ENCODE measurements at places on chromosomes 2 and 18. TPM values are rescaled to one million over a fixed set of nuclear protein-coding genes. Genes with fewer than 3 reads are reported as not detected.
A peak's percentile ranks its signal among the peaks of the same experiment; 100 is the strongest.

- no peaks in the 10 kb centered on the region for H3K4me1 ChIP-seq
- no peak overlapping the region for H3K27ac ChIP-seq
- no peaks in the 10 kb centered on the region for H3K27me3 ChIP-seq
- no peak overlapping the region for H3K4me3 ChIP-seq
- H3K36me3 ChIP-seq = no peaks in the 10 kb centered on the region
Observed at GRCh38 chr2:164882276-164882675, 40.7 kb upstream of the COBLL1 start.

- no peak overlapping the region for H3K4me3 ChIP-seq
- H3K4me1 ChIP-seq = no peaks in the 10 kb centered on the region
- peaks cover 1% of the 10 kb centered on the region for H3K27me3 ChIP-seq
- H3K27ac ChIP-seq = no peak overlapping the region
Observed at GRCh38 chr18:45503990-45504389, 111.3 kb upstream of the SLC14A2 start.

DNA sequence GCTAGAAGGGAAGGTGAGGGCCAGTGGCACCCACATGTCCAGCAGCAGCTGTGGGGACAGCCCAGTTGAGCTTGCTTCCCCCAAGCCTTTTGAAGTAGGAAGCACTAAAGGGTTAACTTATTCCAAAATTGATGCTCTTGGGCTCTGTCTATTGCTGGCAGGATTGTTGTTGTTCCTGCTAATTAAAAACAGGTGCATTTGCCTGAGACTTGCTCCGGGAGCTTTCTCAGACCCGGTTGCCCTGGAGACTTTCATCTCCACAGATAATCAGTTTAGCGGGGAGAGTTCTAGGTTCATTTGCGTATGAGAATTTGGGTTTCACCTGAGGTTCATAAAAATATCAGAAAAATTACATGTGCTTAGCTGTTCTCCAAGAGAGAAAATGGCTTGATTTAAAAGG lies 277.3 kb downstream of the LRATD1 start:
- no peaks in the 10 kb centered on the region for H3K4me1 ChIP-seq
- H3K27me3 ChIP-seq = no peaks in the 10 kb centered on the region
- DNase-seq = no peak
- H3K36me3 ChIP-seq = no peaks in the 10 kb centered on the region
- no peak overlapping the region for H3K27ac ChIP-seq
- no peak overlapping the region for H3K4me3 ChIP-seq

DNA sequence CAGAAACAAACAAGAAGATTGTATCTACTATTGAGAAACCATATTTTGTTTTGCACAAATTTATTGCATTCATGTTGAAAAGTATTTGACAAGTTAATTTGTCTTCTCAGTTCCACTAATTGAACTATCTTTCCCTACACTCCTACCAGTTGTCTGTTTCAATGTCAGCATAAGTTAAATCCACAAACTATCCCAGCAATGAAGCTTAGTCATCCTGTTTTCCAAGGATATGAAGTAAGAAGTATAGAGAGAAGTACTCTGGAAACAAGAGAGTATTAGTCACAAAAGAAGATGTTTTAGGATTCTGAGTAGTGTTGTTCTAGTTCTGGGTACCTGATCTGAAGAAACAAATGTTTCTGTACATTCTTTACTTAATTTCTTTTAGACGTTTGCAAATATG lies 261.6 kb upstream of the ZNF804A start:
- H3K4me3 ChIP-seq = no peak overlapping the region
- DNase-seq = no peak
- no peaks in the 10 kb centered on the region for H3K27me3 ChIP-seq
- no peaks in the 10 kb centered on the region for H3K4me1 ChIP-seq
- no peaks in the 10 kb centered on the region for H3K36me3 ChIP-seq

- H3K4me3 ChIP-seq = no peak overlapping the region
- H3K27ac ChIP-seq = no peak overlapping the region
- DNase-seq = no peak
- H3K27me3 ChIP-seq = no peaks in the 10 kb centered on the region
- no peaks in the 10 kb centered on the region for H3K36me3 ChIP-seq
Observed at GRCh38 chr2:129484999-129485897, 494.2 kb upstream of the RAB6C start.

DNA sequence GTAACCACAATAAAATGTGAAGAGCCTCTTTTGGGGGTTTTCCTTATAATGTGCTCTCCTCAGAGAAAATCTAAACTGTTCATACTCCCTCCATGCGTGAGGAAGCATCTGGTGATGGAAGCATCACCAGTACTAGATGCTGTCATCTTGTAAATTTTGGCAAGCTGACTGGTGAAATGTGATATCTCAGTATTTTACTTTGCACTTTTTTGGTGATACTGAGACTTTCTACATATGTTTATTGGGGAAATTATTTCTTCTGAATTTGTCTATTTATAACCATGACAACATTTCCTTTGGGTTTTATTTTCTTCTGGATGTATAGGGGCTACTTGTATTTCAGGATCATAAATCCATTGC lies 95.9 kb upstream of the DLGAP1 start:
- H3K27ac ChIP-seq = no peak overlapping the region
- H3K4me1 ChIP-seq = no peaks in the 10 kb centered on the region
- H3K27me3 ChIP-seq = no peaks in the 10 kb centered on the region
- no peak for DNase-seq
- H3K4me3 ChIP-seq = no peak overlapping the region

GRCh38 chr2:143674051-143674450 lies 544.8 kb downstream of the ARHGAP15 start:
- no peaks in the 10 kb centered on the region for H3K27me3 ChIP-seq
- H3K27ac ChIP-seq = no peak overlapping the region
- H3K4me1 ChIP-seq = no peaks in the 10 kb centered on the region
- no peak overlapping the region for H3K4me3 ChIP-seq

Gene SPC25
- 58.3 TPM for total RNA-seq

DNA sequence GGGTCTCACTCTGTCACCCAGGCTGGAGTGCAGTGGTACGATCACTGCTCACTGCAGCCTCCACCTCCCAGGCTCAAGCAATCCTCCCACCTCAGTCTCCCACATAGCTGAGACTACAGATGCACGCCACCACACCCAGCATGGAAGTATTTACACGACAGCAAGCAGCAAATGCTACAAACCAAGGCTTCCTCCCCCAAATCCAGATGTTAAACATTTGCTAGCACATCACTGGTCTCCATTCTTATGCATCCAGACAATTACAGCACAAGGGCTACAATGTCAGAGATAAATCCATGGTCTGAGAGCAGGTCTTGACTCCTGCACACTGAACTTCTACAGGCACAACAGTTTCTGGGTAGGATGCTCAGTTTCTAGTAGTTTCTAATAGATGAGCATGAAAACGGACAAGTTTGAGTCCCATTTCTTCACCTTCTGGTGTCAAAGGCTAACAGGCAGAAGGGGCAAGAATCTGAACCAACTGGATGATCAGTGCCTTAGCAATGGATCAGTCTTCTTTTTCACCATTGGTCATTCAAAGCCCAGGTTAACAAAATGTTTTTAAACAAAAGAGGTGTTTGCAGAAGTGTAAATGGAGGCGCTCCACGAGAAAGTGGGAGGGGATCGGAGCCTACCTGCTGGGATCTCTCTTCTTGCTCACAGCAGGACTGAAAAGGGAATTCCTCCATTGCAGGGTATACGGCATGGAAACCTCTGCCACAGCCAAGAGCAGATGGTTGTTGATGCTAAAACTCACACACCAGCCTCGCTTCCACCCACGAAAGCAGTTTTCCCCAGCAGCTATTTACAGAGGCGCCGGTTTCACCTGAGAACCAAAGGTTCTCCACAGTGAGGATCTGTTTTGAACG lies 135.0 kb upstream of the ARL4C start:
- no peaks in the 10 kb centered on the region for H3K4me1 ChIP-seq
- no peak overlapping the region for H3K4me3 ChIP-seq
- DNase-seq = no peak
- peaks cover 12% of the 10 kb centered on the region for H3K27me3 ChIP-seq

DNA sequence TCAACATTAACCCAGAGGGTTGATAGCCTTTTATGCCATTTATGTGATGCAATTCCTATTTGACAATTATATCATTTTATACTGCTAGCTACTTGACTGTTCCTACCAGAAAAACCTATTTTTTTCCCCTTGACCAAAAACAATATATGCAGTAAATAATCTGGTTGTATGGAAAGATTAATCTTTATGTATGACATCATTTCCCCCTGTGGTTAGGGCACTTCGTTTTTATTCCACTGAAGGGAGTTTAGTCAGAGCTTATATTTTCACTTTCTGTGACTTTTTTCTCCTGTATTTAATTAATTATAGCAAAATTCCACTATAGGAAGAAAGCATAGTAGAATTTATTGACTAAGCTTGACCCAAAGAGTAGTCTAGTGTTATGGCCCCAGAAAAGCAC lies 107.6 kb downstream of the HAUS1 start:
- peak overlapping the region; percentile 41 for H3K4me3 ChIP-seq
- peaks cover 35% of the 10 kb centered on the region for H3K36me3 ChIP-seq
- no peaks in the 10 kb centered on the region for H3K27me3 ChIP-seq

GRCh38 chr2:223053484-223054192 lies 1.6 kb downstream of the KCNE4 start:
- no peak overlapping the region for H3K4me3 ChIP-seq
- peaks cover 2% of the 10 kb centered on the region for H3K27me3 ChIP-seq
- no peaks in the 10 kb centered on the region for H3K4me1 ChIP-seq
- no peak overlapping the region for H3K27ac ChIP-seq

Gene AFF3
- total RNA-seq = 7.1 TPM

- no peak overlapping the region for H3K27ac ChIP-seq
- no peak for DNase-seq
- no peaks in the 10 kb centered on the region for H3K27me3 ChIP-seq
- no peaks in the 10 kb centered on the region for H3K4me1 ChIP-seq
- no peak overlapping the region for H3K4me3 ChIP-seq
- H3K36me3 ChIP-seq = no peaks in the 10 kb centered on the region
Observed at GRCh38 chr2:124704071-124704925, 679.2 kb downstream of the CNTNAP5 start.

- peaks cover 74% of the 10 kb centered on the region for H3K4me1 ChIP-seq
- peak; percentile 85 for DNase-seq
- H3K27me3 ChIP-seq = no peaks in the 10 kb centered on the region
- peak overlapping the region; percentile 95 for H3K27ac ChIP-seq
Observed at GRCh38 chr2:126658905-126659561, 3.1 kb downstream of the GYPC start.

DNA sequence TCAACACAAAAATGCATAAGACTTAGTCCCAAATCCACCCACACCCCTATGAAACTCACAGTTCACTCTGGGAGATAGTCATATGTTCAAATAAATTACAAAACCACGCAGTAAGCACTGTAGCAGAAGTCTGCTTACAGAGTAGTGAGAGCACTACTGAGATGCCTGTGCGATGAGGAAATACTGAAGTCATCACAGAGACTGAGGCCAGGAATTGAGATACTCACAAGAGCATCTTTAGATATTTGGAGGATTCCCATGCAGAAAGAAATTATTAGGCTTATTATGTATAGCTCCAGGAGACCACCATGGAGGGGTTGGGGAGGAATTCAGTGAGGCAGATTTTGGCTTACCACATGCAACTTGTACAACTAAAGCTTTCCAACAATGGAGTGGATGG lies 82.3 kb downstream of the ANTXR1 start:
- DNase-seq = no peak
- peaks cover 21% of the 10 kb centered on the region for H3K27me3 ChIP-seq
- H3K36me3 ChIP-seq = no peaks in the 10 kb centered on the region
- H3K27ac ChIP-seq = no peak overlapping the region

DNA sequence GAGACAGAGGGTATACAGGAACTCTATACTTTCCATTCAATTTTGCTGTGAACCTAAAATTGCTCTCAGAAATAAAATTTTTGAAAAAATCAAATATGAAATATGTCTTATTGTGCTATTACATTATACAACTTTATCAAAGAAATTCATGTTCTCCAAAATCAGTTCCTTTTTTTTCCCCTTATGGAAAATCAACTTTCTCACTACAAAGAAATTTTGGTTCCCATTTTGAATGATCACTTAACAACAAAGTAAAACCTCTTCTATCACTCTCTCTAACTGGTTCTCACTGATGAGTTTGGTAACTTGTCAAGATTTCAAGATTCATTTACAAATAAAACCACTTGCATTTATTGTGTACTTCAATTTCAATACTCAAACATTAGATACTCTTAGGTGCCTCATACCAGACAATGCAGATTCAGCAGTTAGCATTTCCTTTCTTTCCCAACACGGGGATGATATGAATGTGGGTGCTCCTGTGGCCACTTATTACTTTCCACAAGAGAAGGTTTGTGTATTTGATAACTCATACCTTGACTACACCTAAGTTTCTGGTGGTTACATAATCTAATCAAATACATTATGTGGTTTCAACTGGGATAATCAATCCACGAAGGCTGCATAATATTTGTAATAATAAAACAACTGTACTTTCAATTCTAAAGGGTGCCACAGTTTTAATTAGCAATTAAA lies 6.4 kb downstream of the PSME4 start:
- H3K4me3 ChIP-seq = no peak overlapping the region
- no peak for DNase-seq
- H3K27me3 ChIP-seq = no peaks in the 10 kb centered on the region
- H3K36me3 ChIP-seq = peaks cover 19% of the 10 kb centered on the region
- no peak overlapping the region for H3K27ac ChIP-seq

DNA sequence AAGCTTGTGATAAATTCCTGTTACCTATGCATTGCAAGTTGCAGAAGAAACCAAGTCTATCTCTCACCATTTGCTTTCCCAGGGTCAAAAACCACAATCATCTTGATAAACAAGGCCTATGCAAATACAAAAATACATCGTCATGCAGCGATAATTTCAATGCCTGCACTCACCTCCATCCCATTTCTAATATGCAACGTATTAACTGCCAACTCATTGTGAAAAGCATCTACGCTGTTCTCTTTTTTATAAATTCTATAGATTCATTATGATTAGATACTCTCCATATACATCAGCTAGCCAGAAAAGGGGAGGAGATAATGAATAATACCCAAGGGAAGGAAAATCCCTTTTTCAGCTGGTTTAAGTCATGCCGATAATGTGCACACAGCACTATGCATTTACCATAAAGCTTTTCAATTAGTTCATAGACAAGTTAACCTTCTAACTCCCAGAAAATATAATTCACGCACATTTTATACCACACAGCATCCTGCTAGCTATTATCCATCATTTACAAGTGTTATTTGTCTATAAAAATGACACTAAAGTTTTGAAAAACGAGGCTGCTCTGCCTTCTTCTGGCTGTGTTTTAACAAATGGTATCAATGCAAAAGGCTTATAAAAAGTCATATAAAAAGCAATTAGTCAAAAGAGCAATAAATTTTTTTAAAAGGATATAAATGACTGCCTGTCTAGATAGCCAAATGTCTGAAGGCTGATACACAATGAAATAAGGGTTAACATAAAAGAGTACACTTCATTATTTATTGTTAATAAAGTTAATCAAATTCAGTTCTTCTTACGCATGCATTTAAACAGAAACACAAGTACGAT lies 77.6 kb downstream of the AFF3 start:
- peaks cover 12% of the 10 kb centered on the region for H3K36me3 ChIP-seq
- DNase-seq = no peak
- peaks cover 18% of the 10 kb centered on the region for H3K4me1 ChIP-seq
- peaks cover 17% of the 10 kb centered on the region for H3K27me3 ChIP-seq
- no peak overlapping the region for H3K4me3 ChIP-seq
- H3K27ac ChIP-seq = no peak overlapping the region

- no peak overlapping the region for H3K27ac ChIP-seq
- H3K36me3 ChIP-seq = no peaks in the 10 kb centered on the region
- H3K4me3 ChIP-seq = no peak overlapping the region
- no peaks in the 10 kb centered on the region for H3K27me3 ChIP-seq
- DNase-seq = no peak
- no peaks in the 10 kb centered on the region for H3K4me1 ChIP-seq
Observed at GRCh38 chr18:40415176-40415791, 1539.8 kb upstream of the PIK3C3 start.

Gene HRH4
- not detected for total RNA-seq

Measured in activated CD8-positive, alpha-beta T cell treated with anti-CD3 and anti-CD28 coated beads, Interleukin-2, amount 10 ng/mL, durations not matched to agents 7 days and 5 days (primary cell).